Tibial artery (tissue), 4 donors: ENCODE measurements at places on chromosomes 2 and 18.

DNA sequence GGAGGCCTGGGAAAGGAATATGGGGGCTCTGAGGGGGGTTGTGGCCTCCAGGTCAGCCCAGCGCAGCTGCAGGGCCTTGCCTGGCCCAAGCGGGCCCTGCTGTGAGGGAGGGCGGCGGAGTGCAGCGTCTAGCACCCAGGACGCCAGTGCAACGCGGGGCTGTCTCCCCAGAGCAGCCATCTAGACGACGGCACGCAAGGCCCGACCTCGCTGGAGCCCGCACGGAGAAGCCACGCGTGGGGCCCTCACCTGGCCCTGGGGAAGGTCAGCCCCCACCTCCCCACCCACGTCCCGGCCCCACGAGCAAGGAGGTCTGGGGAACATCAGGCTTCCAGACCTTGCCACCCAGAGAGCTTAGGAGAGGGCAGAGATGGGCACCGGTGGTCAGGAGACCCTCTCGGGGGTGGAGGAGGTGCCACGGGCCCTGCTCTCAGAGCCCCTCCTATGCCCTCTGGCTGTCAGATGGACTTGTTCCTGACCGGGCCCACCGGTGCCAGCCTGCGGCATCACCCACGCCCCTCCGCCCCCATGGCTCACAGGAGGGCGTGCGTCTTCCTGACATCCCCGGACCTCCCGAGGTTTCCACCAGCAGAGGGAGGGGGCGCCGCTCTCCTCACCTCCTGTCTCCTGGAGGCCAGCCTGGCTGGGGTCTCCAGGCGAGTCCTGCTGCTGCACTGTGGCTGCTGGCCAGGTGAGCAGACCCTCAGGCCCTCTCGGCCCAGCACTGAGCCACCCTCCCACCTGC lies 17.0 kb downstream of the GPR35 start:
- DNase-seq, result peak; percentile 59

DNA sequence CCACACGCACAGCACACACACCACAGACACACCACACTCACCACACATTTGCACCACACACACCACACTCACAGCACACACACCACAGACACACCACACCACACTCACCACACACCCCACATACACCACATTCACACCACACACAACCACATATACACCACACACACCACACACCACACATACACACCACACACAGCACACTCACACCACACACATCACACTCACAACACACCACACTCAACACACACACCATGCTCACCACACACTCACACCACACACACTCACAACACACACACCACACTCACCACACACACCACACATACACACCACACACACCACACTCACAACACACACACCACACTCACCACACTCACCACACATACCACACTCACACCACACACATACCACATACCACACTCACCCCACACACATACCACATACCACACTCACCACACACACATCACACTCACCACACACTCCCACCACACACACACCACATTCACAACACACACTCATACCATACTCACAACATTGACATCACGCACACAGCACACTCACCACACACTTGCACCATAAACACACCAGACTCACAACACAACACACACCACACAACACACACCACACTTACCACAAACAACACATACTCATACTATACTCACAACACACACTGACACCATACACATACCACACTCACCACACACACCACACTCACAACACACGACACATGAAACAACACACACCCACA lies 60.0 kb downstream of the SDC1 start:
- peak; percentile 19 for DNase-seq

- DNase-seq, result no peak
Measured at GRCh38 chr2:183371545-183371944, 247.3 kb downstream of the NUP35 start.

DNA sequence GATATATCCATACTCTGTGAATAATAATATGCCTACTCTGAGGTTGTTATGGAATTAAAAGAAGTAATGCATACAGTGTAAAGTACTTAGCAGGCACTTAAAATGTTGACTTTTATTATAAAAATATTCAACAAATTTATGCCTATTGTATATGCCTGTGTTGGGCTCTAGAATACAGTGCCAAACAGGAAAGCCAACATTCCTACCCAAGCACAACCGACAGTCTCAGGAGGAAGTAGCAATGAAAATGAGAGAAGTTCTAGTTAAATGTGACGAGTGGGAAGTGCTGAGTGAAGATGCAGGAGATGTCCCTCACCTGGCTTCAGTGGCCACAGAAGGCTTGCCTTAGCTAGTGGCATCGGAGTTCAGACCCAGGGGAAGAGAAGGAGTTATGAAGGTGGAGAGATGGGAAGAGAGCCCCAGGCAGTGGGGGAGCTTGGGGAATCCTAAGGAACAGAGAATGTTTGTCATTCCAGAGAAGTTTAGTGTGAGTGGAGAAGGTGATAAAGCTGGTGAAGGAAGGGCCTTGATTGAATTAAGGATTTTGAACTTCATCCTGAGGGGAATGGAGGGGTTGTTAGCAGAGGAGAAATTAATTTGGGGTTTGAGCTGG lies 105.4 kb upstream of the CNGA3 start:
- DNase-seq, result no peak

DNA sequence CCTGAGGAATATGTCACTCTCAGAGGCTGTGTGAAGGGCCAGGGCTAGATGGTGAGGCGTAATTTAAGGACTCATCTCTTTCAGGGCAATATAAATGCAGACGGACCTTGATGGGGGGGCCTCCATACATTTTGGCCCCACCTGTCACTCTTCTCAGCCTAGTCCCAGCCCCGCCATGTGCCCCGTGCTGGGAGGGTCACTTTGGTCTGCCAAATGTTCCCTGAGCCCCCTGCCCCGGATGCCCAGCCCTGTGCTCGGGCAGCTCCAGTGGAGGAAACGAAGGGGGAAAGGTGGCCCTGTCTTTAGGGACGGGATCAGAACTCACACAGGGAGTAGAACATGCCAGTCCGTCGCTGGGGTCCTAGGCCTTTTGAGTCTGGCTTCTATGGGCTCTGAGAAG lies 168.6 kb downstream of the KLHL29 start:
- DNase-seq, result no peak

DNA sequence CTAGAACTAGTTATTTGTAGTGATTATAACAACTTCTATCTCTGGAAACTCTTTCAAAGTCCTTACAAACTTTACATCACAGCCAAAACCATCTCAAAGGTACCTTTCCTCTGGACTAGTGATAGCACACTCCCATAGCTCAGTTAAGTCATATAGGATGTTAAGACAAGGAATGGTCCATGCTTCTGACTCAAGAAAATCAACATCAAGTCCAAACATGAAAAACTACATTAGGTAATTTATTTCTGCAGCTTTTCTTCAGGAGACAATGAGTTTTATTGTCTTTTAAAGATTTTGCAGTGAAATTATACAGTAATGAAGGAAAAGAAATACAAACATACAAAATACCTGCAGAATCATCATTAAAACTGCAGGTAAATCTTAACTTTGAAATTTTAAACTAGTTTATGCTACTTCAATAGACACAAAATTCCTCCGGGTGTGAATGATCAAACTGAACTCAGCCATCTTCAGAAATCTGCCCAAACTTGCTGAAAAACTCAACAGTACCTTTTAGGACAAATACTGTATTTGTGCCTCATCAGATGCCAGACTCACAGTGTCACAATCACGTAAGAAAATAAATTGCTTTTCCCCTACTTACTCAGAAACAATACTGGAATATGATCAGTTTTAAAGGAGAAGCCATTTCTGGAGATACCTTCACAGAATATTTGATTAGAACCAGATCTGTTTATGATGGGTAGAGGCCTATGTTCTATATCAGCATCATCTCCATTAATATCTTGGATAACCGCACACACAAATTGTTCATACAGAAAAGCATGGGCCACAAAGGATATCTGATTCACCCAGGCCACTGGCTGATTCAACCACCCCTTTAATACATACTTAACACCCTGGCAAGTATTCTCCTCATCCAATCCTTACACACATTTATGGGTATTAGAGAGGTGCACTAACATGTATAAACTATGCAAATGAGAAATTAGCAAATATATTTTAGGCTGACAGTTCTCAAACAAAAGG lies 2.6 kb downstream of the TMEM131 start:
- DNase-seq, result no peak

DNA sequence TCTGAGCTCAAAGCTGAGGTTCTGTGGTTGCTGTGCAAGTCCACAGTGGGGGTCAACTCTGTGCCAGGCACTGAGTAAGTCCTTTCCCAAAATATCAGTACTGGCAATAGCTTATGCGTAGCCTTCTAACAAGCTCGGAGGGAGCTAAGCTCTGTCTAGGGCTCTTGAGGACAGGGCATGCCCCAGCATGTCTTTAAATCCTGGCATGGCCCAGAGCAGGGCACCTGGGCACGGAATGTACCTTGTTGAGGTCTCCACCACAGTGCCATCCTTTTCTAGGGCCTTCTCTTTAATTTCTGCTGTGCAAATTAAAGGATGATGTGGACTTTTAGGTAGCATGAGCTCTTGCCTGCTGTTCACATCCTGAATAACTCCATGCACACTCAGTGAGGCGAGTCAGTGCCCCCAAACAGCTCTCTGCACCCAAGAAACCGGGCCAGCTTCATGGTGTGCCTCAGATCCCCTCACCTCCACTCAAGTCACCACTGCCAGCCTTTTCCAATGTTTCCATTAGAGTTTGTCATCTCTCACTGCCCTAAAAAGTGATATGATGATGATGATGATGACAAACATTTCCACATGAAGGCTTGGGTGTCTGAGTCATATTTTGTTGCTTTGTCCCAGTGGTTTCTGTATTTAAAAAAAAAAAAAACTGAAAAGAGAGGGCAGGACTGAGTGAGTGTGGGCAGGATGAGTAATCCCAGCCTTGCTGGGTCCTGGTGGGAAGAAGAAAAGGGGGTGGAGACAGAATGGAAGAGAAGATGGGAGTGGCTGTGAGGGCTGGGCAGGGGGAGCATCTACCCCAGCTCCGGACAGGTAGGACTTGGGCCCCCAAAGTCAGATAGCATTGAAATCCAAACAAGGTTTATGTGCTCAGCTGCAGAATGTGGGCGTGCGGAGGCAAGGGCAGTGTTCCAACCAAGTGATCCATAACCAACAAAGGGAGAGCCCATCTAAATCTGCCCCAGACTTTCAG lies 78.9 kb downstream of the ZBTB7C start:
- no peak for DNase-seq

DNA sequence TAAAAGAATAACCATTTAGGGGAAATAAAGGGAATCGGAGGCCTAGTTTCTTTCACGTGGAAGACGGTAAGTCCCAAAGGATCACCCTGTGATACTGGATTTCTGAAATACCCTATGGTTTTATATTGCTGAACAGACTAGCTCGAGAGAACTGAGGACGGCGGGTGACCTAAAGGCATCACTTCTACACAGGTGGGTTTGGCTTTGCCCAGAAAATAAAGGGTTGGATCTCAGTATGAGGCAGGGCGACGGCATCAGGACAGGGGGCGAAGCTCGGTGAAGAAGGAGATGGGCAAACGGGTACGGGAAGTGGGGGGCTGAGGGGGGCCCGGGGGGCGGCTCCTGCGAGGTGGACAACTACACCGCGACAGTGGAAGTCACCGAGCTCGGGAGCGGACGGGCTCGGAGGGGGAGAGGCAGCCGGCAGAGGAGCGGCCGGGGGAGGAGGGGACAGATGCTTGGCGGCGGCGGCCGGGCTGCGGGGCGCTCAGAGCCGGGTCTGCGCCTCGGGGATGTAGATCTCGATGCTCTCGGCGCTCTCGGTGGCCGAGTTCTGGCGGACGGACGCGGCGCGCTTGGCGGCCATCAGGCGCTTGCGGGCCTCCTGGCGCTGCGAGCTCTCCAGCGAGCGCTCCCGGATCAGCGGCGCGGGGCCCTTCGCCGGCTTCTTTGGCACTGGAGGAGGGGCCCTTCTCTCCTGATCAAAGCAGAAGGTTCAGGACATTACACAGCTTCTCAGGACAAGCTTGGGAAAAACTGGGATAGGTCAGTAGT lies 48.9 kb downstream of the TGIF1 start:
- no peak for DNase-seq

DNA sequence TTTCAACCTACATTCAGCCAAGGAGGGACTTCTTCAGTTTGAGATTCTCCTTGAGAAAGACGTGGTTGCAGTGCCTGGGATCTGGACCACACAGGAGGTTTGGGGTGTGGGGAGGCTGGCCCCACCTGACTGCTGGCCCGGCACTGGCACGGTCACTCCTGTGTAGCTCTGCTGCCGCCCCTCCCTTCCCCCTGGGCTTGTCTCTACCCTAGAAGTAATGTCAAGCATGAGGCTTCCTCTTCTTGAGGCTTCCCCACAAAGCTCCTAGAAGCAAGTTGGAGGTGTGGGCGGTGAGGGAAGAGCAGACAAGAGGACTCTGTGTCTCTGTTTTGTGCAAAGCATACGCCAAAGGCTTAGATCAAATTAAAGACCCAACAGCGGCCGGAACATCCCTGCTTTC lies 8.7 kb downstream of the KLHL29 start:
- no peak for DNase-seq
